Stimulated activated CD4-positive, alpha-beta T cell treated with anti-CD3 and anti-CD28 coated beads, Interleukin-1b, Interleukin-23, amount 100 ng/mL, for 4 hours (primary cell): ENCODE measurements at places on chromosomes 13 and 19.

GRCh38 chr13:95724252-95724651 lies 47.3 kb downstream of the DNAJC3 start:
- DNase-seq = no peak

- DNase-seq = no peak
Observed at GRCh38 chr13:98490195-98490836, 86.6 kb downstream of the STK24 start.

GRCh38 chr19:56111601-56112312 lies 9.3 kb downstream of the ZNF787 start:
- peak; percentile 10 for DNase-seq

DNA sequence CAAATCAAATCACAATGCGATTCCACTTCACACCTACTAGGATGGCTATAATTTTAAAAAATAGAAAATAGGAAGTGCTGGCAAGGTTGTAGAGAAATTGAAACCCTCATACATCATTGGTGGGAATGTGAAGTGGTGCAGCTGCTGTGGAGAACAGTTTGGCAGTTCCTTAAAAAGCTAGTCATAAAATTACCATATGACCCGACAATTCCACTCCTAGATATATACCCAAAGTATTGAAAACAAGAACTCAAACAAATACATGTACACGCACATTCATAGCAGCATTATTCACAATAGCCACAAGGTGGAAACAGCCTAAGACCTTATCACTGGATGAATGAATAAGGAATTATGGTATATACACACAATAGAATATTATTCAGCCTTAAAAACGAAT lies 12.0 kb downstream of the HMGB1 start:
- no peak for DNase-seq

DNA sequence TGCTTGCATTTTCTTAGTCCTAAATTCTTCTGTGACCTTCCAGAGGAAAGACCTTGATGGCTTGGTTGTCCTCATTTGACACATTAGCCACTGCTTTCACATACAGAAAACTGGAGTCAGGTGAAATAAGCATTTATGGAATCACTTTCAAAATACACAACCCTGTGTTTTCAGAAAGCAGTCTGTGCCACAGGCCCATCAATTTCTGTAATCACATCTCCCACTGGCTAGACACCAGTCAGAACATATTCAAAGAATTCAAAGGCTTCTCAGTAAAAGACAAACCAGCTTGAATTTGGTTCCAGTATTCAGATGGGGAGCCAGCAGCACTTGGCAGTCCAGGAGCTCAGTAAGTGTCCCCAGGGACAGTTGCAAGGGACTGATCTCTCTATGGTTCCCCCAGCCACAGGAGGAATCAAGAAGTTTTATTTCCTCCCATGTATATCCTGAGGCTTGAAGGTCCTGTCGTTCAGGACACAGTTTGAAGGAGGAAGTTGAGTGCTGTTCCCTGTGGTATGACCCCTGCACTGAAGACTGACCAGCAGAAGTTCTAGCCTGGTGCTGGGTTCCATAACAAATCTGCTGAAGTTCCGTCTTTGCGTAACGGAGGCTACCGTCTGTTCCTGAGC lies 214.3 kb downstream of the FOXO1 start:
- DNase-seq = no peak

DNA sequence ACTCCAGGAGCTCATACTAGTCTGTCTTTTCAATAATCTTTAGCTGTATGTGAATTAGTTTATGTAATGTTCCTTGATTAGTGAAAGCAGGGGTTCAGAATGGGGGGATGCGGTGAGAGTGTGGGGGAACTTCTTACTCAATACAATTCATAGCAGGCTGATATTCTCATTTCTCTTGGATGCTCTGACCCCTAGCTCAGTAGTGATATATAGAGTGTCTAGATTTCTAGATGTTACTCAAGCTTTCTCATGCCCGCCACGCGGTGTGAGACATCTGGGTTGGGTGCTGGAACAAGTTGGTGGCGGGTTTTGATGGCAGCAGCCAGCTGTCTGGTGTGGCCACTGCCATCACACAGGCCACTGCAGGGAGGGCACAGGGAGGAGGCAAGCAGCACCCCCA lies 39.3 kb upstream of the FLT1 start:
- no peak for DNase-seq

DNA sequence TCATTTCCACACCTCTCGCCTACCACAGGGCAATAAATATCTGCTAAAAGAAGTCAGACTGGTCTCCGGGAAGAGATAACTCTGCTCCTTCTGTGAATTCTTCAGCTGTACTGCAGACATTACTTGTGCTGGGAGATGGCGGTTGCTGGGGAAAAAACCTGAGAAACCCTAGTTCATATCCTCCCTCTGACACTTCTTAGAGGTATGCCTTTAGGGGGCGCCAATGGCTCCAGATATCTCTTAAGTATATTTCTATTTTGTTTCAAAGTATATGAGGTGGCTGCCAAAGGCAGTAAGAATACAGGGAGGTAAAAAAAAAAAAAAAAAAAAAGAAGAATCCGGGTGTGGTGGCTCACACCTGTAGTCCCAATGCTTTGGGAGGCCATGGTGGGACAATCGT lies 175.2 kb downstream of the PAN3 start:
- no peak for DNase-seq

- no peak for DNase-seq
Observed at GRCh38 chr19:1492474-1493006, 1.6 kb downstream of the REEP6 start.

GRCh38 chr13:112464720-112465119 lies 88.6 kb downstream of the SPACA7 start:
- DNase-seq = no peak

DNA sequence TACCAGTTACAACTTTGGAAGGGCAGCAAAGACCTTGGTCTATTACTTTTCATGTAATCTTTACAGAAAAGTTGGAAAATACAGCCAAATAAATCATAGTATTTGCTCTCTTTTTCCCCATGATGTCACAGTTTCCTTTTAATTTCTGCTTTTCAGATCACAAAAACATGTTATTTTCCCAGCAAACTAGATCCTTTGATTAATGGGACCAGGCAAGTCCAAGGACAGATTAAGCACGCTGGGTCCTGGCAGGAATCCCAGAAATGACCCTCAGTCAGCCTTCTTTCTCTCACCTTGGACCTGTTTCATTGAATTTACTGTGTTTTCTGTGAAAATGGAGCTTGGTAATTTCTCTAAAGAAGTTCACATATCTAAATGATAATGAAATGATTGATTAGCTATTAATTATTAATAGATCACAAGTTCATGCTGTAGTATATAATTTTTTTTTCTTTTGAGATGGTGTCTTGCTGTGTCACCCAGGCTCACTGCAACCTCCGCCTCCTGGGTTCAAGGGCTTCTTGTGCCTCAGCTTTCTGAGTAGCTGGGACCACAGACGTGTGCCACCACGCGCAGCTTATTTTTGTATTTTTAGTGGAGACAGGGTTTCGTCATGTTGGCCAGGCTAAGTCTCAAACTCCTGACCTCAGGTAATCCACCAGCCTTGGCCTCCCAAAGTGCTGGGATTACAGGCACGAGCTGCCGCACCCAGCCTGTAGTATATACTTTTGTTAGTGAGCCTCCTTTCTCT lies 16.0 kb downstream of the SPATA13 start:
- no peak for DNase-seq

DNA sequence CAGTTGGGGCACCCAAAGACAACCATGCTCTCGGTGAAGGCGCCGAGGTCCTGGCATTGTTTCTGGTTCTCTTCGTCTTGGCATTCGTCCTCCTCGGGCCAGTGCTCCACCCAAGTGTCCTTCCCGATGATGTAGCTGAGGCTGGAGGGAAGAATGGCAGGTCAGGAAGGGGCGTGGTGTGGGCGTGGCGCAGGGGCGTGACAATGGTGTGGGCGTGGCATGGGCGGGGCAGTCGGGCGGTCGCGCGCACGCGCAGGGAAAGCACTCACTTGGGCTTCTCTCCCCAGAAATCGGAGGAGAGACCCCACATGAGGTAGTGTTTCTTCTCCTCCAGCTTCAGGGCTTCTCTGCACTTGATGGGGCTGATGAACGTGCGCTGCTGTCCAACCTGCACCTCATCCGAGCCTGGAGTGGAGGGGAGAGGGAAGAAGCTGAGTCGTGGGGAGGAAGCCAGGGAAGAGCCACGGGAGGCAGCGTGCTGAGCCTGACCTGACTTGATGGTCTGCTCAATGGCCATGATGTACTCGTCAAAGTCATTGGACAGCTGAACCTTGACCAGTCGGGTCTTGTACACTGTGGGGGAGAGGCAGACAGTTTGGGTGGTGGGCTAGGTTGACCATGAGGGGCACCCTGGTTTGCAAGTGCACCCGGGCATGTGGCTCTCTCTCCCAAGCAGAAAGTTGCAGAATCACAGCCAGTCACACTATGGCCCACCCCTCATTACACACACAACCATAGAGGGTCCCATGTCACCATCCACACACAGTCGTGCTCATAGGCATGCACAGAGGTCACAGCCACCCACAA lies 8.1 kb upstream of the TNFSF14 start:
- DNase-seq = peak; percentile 53

GRCh38 chr13:51589793-51590192 lies 5.5 kb downstream of the WDFY2 start:
- no peak for DNase-seq

- DNase-seq = no peak
Observed at GRCh38 chr19:46830864-46831263, 19.8 kb downstream of the AP2S1 start.

- DNase-seq = no peak
Observed at GRCh38 chr13:49146950-49147355, 73.2 kb upstream of the MLNR start.

- DNase-seq = no peak
Observed at GRCh38 chr13:36986462-36987240, 12.5 kb downstream of the ALG5 start.

GRCh38 chr19:37845932-37846331 lies 60.5 kb downstream of the WDR87 start:
- DNase-seq = no peak

GRCh38 chr13:46595136-46595884 lies 42.3 kb downstream of the LRCH1 start:
- DNase-seq = no peak

GRCh38 chr13:97548138-97548537 lies 114.2 kb downstream of the RAP2A start:
- no peak for DNase-seq

- no peak for DNase-seq
Observed at GRCh38 chr19:30817197-30817596, 445.0 kb downstream of the ZNF536 start.
